Retinal pigment epithelial cell (primary cell): ENCODE measurements at places on chromosomes 4 and X.

- no peak for DNase-seq
Measured at GRCh38 chr4:6362896-6363295, 93.2 kb downstream of the WFS1 start.

GRCh38 chrX:151396042-151396824 is 773 bp upstream of the VMA21 start:
- peak; percentile 36 for DNase-seq

- no peak for DNase-seq
Measured at GRCh38 chrX:52378870-52379269, 10.0 kb downstream of the XAGE2 start.

- DNase-seq = no peak
Measured at GRCh38 chrX:26789751-26790150, 573.8 kb downstream of the MAGEB5 start.

GRCh38 chr4:181966104-181966551 is 277.1 kb upstream of the TENM3 start:
- DNase-seq = no peak

DNA sequence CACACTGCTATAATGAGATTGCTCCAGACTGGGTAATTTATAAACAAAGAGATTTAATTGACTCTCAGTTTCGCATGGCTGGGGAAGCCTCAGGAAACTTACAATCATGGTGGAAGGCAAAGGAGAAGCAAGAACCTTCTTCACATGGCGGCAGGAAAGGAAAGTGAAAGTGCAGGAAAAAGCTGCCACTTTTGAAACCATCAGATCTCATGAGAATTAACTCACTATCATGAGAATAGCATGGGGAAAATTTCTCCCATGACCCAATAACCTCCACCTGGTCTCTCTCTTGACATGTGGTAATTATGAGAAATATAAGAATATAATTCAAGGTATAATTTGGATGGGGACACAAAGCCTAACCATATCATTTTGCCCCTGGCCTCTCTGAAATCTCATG is 884.2 kb downstream of the GLUD2 start:
- DNase-seq = no peak

DNA sequence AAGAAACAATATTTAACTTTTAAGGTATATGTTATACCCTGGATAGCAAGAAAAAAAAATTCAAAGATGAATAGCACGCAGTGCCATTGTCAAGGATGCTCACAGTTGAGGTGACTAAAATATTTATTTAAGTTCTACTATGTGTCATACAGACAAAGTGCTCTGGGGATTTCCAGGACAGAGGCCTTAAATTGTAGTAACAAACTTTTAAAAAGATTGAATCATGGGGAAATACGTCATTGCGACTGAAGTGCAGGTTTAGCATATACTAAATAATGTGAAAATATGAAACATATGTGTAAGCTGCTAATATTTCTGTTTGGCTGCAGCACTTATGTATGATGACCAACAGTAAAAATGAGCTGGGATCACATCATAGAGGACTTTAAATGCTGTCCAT is 748.0 kb upstream of the PCDH7 start:
- DNase-seq = no peak

DNA sequence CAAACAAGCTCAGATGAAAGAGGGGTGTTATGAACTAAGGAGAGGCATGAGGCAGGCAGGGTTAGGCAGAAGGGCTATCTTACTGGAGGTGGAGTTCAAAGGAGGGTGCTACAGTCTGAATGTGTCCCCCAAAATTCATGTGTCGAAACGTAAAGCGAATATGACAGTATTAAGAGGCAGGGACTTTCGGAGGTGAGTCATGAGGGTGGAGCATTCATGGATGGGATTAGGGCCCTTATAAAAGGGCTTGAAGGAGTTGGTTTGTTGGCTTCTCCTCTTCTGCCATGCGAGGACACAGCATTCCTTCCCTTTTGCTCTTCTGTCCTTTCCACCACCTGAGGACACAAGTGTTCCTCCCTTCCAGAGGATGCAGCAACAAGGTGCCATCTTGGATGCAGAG is 22.9 kb downstream of the APLN start:
- no peak for DNase-seq

DNA sequence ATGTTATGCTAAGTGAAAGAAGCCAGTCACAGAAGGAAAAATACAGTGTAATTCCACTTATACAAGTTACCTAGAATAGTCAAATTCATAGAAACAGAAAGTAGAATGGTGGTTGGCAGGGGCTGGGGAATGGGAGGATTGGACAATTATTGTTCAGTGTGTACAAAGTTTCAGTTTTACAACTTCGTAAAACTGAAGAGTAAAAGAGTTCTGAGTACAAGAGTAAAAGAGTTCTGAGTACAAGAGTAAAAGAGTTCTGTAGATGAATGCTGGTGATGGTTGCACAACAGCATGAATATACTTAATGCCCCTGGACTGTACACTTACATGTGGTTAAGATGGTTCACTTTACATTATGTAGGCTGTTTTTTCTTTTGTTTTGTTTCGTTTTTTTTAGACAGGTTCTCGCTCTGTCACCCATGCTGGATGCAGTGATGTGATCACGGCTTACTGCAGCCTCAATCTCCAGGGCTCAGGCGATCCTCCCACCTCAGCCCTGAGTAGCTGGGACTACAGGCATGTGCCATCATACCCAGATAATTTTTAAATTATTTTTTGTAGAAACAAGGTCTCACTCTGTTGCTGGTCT is 230.9 kb downstream of the SOWAHB start:
- no peak for DNase-seq

DNA sequence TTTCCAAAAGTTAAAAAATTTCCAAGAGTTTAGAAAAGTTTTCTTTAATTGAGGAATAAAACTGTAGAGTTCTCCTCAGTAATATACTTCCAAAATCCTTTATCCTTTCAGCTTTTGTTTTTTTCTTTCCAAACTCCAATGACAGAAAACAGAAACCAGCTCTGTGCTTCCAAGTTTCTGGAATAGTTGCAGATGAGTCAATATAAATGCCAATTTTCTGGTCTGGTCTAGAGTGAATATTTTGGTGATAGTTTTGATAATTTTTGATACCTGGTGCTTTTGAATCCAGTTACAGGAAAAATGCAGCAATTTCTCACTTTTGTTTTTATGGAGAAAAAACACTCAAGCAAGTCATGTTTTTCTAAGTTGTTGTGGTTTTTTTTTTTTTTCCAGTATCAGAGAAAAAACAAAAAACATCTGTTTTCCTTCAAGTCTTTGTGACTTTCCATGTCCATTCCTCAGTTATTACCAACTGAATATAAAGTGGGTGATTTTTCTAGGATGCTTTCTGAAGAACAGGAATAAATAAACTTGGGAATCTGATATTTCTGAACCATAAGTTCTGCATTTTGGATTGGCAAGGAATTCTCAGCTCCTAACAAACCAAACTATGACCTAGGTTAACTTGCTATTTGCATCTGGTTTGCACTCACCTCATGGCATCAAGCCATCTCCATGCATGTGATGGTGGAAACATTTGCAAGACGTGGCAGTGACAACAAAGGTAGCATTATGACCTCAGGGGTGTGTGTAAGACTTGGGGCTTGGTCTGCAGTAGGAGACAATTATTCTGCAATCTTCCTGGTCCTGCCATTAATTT is 139.1 kb downstream of the VEGFC start:
- no peak for DNase-seq

DNA sequence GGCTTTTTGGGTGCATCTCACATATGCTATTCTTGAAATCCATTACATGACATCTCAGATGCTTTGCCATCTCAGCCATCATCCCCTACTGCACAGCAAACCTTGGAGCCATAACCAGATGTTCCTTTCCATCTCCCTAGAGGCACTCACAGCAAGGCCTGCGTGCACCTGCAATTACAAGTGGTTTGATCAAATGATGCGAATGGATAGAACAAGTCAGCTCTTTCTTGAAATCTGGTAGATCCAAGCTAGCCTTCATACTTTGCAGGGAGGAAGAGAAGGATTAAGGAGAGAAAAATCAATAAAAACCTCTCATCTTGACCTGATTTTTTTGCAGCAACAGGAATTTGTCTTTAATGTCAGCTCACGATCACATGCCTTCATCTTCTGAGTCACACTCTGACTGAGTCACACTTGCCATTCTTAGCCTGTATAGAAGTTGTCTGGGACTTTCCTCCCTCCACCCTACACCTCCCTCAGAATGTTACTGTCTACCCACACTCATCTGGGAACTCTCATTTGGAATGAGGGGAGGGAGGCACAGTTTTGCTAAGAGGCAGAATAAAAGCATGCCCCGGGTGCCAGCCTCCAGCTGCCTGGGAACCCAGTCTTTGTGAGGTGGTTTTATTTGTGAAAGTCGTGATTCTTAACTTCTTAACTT is 11.9 kb upstream of the TRIML1 start:
- peak; percentile 91 for DNase-seq

- no peak for DNase-seq
Measured at GRCh38 chr4:23922541-23923111, 32.8 kb upstream of the PPARGC1A start.

DNA sequence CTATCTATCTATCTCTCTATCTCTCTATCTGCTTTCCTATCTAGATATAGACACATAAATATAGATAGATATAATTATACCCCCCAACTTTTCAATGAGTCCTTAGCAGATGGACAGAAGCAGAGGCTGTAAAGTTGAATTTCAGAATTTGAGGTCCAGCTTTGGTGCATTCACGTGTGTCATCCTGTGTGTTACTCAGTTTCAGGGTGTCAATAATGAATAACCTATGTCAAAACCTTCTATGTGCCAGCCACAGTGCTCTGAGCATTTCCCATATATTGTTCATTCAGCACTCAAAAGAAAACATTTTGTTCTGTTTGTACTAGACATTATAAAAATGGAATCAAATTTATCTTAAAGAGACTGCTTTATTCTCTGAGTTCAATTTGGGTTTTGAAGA is 310.0 kb downstream of the ARHGAP24 start:
- no peak for DNase-seq

DNA sequence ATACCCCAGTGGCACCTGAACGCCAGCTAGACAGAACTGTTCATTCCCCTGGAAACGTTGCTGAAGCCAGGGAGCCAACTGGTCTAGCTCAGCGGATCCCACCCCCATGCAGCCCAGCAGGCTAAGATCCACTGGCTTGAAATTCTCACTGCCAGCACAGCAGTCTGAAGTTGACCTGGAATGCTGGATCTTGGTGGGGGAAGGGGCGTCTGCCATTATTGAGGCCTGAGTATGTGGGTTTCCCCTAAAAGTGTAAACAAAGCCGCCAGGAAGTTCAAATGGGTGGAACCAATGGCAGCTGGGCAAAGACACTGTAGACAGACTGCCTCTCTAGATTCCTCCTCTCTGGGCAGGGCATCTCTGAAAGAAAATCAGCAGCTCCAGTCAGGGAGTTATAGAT is 213.0 kb downstream of the NKX6-1 start:
- no peak for DNase-seq

- DNase-seq = no peak
Measured at GRCh38 chr4:39320381-39321115, 45.6 kb downstream of the RFC1 start.

DNA sequence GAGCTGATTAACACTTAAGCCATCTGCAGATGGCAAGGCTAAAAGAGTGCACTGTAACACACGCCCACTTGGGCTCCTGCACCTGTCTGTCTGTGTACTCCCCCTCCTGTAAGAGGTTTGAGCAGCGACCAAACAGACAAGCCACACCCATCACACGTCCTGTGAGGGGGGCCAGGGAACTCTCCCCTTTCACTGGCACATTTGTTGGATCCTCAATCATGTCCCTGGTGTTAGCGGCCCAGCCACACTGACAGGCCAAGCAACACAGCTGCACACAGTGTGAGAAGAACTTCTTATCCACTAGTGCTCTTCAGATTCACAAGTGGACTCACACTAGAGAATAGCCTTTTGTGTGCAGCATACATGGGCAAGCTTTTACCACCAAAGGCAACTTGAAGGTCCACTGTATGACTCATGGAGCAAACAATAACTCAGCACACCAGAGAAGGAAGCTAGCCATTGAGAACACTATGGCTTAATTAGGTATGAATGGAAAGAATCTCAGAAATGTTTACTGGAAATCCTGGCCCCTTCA is 29.1 kb upstream of the UTP14A start:
- peak; percentile 16 for DNase-seq

DNA sequence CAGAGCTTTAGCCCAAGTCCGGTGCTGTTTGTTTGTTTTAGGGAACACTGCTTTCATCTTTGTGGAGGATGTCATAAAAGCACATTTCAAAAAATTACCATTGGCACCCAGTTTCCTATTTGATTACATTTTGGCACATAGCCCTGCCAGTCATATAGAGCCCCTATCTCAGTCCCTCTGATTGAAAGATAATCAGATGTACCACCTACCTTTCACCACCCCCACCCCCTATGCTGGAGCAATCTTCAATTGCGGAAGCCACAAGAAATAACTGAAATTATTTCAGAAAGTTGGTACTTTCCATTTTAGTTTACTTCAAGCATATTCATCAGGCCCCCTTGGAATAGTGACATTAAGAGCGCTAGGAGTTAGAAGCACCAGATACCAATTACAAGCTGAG is 136.7 kb upstream of the RPL34 start:
- no peak for DNase-seq

DNA sequence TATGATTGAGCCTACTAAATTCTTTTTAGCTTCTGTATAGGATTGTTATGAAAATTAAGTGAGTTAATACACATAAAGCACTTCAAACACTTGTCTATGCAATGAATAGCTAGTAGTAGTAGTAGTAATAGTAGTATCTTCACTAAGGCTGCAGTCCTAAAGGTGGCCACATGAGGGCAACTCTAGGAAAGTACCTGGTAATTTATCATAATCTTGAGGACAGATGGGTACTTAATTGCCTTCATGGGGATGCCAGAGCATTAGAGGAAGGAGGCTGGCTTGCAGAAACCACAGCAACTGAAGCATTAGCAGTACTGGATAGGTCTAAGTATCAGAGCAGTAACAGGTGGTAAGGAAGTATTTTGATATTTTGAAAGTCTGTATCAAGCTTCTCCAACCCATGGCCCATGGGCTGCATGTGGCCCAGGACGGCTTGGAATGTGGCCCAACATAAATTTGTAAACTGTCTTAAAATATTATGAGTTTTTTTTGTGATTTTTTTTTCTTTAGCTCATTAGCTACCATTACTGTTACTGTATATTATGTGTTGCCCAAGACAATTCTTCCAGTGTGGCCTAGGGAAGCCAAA is 17.3 kb downstream of the NIPAL1 start:
- DNase-seq = no peak

DNA sequence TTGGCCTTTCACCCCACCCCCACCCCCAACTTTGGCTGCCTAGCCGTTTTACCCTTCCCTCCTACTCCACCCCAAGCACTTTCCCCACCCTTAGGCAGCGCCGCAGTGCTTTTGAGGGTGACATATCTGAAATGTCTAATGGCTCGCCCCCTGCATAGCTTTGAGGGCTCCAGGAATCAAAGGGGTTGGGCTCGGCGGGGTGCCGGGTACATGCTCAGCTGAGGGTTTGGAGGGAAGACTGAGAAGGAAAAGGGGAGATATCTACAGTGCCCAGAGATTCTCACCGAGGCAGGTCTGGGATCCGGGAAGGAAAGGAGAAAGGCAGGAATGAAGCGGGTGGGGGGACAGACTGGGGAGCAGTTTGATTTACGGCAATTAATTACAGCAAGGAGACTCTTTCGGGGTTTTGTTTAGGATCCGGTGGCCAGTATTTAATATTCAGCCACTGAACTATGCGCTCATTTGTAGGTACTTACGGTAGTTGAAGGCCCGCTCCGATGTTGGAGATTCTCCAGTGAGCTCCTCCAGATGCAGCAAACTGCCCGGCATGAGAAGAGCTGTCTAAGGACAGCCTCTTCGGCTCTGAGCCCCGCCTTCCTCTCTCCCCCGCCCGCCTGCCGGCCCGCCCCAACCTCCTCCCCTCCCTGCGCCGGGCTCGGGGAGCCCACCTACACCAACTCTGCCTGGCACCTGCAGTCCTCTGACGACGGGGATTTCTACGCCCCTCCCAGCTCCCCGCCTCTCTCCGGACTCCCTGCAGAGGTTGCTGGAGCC is at the start of gene IGSF1:
TSS of gene IGSF1 (minus strand) at position 569 of the 774 bp plus-strand sequence. CDS start 2,632 bp downstream, outside the sequence.
- DNase-seq = no peak
